ENCODE measurements at places on chromosomes 3 and 15.

DNA sequence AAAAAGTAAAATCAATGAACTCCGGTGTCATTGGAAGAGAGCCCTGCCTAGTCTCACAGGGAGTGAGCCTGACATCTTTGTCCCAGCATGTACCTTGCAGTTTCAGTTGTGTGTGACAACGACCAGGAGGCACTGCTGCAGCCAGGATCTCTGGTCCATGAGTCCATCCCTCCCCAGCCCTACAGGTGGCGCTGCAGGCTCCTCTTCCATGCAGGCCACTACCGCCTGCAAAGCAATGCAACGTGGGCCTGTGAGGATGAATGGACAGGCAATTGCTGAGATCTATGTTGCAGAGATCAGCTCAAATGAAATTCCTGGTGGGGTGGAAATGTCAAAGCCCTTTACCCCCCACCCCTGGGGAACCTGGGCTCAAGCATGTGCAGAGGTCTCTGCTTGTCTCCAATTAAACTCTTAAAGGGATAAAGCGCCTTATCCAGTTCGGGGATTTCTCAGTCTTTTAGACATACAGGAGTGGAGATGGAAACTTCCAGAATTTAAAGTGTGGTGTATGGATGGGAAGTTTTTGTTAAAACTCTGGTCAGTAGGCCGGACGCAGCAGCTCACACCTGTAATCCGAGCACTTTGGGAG lies 35.8 kb downstream of the TKT start:
- peak; percentile 82 for DNase-seq

- DNase-seq = no peak
Measured at GRCh38 chr3:168272343-168272985, 176.7 kb upstream of the GOLIM4 start.

- DNase-seq = peak; percentile 86
Measured at GRCh38 chr15:66603301-66604179, 37.7 kb upstream of the LCTL start.

GRCh38 chr3:183664913-183665381 lies 29.5 kb downstream of the KLHL24 start:
- no peak for DNase-seq

- DNase-seq = no peak
Measured at GRCh38 chr3:132550579-132551305, 46.3 kb upstream of the ACKR4 start.

DNA sequence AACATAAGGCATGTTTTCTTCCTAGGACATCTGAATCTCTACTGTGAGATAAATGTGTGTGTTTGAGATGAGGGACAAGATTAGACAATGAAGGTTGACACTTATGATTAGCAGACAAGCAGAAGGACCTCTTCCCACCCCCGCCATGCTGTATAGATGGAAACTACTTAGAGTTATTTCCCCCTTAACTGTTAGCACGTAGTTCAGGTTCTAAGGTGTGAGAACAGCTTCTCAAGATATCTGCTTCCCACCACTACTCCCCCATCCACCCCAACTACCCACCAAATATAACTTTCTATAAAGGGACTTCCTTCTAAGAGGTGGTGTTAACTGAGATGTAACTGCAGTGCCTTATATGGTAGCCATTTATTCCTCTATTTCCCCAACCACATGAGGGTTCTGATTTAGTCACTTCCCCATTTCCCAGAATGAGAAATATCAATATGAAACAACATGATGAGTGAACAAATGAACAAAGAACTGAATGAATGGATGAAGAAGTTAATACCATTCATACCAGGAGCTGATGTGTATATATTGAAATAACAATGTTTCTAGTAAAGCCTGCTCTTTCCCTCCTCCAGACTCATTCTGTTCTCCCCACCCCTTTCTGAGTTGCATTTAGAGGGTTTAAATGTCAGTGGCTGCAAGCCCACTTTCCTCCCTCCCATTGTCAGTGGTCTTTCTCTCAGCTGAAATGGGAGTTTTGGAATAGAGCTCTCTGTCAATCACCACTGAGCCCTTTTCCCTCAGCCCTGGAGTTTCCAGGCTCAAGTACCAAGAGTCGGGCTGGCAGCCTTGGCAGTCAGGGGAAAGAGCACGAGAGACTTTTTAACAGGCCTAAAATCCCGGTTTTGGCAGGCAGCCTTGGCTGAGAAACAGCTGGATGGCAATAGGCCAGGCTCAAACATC lies 7.7 kb upstream of the RFTN1 start:
- no peak for DNase-seq

GRCh38 chr3:18744472-18744871 lies 319.3 kb upstream of the SATB1 start:
- no peak for DNase-seq

- no peak for DNase-seq
Measured at GRCh38 chr3:136075811-136076210, 110.3 kb downstream of the PPP2R3A start.

- no peak for DNase-seq
Measured at GRCh38 chr3:31291818-31292217, 240.9 kb upstream of the STT3B start.

- no peak for DNase-seq
Measured at GRCh38 chr3:98906230-98906629, 4.7 kb upstream of the DCBLD2 start.

GRCh38 chr3:82999777-83000176 lies 1238.3 kb upstream of the GBE1 start:
- no peak for DNase-seq

DNA sequence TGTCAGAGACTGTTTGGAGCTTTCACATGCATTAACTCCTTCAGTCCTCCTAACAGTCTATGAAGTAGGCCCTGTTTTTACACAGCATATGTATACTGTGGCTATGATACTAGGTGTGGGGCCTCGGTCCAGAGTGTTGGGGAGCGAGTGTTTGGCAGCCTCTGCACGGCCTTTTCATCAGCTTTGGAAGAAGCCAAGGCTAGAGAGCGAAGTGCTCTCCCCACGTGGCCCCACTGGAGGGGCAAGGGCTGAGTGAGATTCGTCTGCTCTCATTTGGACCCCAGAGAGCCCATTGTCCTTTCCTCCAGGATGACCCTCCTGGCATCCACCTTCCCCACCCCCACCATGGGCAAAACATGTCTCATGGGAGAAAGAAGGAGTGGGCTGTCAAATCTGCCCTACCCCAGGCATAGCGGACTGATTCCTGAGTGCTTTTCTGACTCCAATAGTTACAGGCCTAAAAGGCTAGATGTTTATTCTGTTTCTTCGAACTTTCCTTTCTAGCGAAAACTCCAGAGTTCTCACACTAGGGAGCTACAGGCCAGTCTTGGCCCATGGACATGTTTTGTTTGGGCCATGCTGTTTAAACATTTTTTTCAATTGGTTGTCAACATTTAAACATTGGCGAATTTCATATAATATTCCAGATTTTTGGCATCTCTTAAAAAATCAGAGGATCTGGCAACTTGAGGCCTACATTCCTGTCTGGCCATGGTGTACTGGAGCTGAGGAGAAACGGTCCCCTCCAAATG lies 76.0 kb downstream of the EEFSEC start:
- DNase-seq = no peak

DNA sequence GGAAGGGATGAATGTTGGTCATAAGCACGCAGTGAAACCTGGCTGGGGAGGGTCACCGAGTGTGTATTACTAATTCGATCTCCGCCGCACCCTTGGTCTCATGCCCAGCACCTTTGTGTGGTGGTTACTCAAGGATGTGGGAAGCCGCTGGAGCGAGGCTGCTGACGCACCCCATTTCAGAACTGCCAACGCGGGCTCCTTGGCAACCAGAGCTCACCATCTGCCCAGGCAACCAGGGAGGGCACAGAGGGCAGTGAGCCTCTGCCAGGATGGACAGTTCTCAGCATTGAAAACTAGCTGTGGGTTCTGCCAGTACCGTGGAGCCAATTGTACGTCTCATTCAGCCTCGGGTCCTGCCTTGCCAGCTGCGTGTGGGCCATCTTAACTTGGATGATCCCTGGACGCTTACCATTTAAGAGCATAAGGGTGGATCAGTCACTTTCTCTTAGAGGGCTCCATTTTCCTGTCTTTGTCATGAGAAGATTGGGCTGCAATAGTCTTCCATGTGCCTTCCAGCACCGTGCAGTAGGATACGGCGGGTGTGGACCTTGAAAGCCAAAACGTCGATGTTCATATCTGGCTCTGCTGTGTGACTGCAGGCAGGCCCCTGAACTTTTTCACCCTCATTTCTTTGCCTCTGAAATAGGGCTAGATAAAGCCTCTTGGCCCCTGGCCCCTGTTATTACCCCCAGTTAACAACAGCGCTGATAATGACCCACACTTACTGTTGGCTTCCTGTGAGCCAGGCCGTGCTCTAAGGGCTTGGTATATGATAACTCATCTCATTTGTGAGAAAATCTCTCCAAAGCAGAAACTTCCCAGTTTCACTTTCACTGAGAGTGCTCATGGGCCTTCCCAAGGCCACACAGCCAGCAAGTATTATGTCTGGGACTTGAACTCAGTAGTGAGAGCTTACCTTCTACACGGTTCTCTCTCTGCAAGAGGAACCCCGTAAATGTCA lies 238.8 kb downstream of the OPA1 start:
- DNase-seq = peak; percentile 21

- no peak for DNase-seq
Measured at GRCh38 chr15:39365873-39366272, 215.0 kb upstream of the THBS1 start.

DNA sequence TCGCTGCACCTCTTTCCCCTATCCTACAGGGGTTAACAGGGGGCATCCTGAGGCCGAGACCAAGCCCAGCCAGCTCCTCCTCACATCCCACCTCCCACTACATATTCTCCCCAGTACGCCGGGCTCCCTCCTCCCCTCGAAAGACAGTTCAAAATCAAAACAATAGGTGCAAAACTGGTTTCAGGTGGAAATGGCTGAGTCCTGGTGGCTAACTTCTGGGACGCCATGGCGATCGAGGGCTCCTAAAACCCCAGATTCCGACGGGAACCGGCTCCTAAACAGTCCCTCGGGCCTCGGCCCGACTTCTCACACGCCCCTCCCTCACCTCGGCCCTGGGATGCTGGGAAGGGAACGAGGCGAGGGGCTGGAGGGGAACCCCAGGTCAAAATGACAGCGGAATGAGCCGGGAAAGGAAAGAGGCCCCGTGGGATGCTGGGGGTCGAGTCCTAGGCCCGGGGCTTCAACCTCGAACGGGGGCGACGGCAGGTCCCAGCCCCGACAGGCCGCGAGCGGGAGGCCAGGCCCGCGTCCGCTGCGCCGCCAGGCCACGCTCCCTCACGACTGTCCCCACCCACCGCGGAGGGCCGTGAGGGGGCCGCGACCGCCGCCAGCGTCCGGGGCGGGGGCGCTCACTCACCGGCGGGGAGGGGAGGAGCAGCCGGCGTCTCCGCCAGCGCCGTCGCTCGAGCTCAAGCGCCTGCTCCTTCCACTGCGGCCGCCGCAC lies 492 bp downstream of the TMCC1 start:
- DNase-seq = peak; percentile 87

- no peak for DNase-seq
Measured at GRCh38 chr3:183880121-183880520, 4.6 kb downstream of the PARL start.

DNA sequence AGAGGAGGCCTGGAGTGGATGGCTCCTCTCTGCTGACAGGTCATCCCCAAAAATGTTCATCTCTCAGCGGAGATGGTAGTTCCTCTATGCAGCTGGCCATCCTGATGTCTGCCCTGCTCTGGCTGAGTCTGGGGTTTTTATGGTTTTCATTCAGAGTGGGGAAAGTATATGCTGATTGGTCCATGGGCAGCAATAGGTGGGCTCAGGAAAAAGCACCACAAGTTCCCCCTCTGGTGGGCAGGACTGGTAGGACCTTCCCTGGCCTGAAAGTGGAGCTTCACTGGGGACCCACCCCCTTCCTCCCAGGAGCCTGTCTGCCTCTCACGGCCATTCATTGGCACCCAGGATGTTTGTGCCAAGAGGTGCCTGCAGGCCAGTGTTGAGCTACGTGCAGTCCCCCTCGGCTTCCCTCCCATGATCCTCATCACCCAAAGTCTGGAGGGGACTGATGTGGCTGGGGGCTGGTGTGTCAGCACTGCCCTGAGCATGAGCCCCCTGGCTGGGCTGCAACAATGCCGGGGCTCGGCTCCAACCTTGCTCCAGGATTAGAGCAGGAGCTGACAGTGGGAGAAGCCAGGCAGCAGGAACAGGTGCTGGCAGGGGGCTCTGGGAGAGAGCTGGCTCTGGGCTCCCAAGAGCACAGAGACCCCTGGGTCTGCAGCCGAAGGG lies 13.1 kb upstream of the BLOC1S6 start:
- peak; percentile 11 for DNase-seq

- no peak for DNase-seq
Measured at GRCh38 chr15:101583284-101583683, 68.9 kb downstream of the TM2D3 start.

DNA sequence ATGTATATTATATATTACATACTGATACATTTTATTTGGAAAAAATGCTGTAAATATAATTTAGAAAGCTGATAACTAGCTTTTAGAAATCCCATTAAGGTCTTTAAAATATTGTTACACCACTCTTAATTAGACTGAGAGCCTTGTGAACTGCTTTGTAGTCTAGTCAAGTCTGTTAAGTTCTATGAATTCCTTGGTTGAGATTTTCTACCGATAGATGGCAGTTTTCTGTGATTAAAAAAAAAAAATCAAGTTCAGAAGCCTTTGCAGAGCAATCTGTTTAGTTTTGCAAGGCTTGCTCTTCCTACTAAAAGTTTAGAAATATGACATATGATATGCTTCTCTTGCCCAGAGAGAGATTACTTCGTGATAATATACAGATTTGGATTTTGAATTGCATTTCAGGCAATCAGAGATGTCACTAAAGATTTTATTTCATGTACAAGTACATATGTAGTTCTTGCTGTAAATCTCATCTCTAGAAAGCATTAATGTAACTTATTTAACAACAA lies 60.4 kb upstream of the SLITRK3 start:
- DNase-seq = no peak

- DNase-seq = no peak
Measured at GRCh38 chr3:9032231-9032777, 69.0 kb upstream of the RAD18 start.

DNA sequence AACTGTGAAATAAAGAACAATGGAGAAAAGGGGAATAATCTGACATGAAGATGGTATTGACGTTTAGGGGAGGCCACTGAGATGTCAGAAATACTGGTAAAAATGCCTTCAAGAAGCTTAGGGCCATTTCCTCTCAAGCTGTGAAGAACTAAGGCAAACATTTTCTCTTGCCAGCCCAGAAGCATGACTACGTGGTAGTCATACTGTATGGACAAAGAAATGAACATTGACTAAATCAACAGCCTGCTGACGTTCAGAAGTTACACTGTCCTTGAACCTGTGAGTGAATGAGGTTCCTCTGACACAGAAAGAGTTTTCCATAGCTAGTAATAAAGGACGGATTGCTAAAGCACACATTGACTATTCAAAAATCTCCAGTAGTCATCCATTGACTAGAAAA lies 121.0 kb downstream of the P3H2 start:
- DNase-seq = no peak

- no peak for DNase-seq
Measured at GRCh38 chr15:57994221-57995049, 71.1 kb downstream of the ALDH1A2 start.

- DNase-seq = peak; percentile 12
Measured at GRCh38 chr15:74245342-74245931, 9.3 kb downstream of the CCDC33 start.

DNA sequence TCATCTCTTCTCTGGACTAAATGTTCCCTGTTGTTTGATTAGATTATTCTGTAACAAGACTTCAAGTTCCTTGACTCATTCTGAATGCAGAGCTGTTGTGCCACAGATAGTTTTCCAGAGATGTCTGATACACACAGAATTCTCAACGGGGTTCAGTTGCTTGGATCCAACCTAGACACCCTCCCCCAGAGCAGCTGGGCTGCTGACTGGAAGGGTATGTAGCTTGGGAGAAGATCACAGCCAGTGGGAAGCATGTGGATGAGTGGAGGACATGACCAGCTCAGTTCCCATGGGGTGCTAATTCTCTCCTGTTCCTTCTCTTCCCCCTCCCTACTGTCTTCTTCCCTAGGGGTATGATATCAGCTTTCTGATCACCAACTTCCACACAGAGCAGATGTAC lies 6.6 kb upstream of the TTLL3 start:
- DNase-seq = no peak
